Gastrocnemius medialis (tissue), 4 donors: ENCODE measurements at places on chromosomes 12 and 14.

DNA sequence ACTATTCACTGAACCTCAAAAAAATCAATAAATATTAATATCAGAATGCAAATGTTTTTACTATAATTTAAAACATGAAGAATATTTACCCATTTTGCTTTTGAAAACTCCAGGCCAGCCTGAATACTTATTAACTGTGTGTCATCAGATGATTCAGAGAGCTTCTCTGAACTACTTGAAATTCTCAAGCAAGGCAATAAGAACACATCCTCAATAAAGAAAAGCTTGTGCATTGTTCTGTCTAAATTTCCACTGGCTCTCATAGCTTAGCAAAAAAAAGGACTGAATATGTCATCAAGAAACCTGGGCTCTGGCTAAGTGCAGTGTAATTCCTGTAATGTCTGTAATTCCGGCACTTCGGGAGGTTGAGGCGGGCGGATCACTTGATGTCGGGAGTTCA lies 194.1 kb downstream of the BTG1 start:
- DNase-seq: no peak

- DNase-seq: no peak
Measured at GRCh38 chr14:63800651-63801375, 52.0 kb upstream of the SYNE2 start.

- peak; percentile 68 for DNase-seq
Measured at GRCh38 chr14:60642270-60643140, 6.8 kb downstream of the SIX1 start.

DNA sequence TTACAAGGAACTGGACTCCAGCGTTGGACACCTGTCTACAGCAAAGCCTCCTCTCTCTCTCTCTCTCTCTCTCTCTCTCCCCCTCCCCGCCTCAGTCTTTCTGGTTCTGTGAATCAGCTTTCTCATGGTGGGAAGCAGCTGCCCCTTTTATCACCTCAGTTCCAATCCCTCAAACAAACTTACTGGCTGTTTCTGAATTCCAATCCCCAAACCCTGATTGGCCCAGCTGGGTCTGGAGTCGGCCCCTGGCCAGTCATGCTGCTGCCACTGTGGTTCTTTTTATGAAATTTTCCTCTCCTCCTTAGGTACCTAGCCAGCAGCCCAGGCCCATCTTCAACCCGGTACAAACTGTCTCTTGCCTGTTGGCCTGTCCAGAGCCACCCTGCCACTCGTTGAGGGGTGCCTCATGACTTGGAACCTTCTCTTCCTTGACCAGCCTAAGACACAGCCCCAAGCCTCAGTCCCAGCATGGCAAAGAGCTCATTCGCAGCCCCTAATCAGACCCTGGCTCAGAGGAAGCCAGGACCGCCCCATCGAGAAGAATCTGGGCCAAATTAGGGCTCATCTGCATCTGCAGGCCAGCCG lies 9.4 kb upstream of the MORN3 start:
- no peak for DNase-seq

DNA sequence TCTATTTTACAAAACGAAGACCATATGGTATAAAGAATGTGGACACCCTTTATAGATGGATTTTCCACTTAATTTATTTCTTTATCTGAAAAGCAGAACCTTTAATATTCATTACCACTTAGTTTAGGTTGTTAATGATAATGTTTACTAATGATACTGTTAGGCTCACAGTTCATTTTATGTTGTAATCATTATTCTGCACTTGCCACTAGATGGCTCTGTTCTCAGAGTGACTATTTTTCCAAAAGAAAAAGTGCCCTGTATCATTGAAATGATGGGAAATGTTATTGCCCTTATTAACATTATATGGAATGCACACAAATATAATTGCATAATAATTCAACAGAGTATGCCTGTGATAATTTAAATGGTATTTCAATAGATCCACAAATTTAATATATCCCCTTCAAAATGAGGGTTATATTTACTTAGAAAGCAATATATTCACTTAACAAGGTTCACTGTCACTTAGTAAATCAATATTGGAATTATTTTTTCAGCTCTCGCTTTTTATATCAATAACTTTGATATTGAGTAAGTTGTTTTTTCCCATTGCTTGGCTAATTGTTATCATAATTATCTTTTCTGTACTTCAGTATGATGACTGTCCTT lies 95.7 kb downstream of the PDE3A start:
- no peak for DNase-seq

GRCh38 chr12:53050426-53051057 lies 677 bp downstream of the TNS2 start:
- no peak for DNase-seq

GRCh38 chr12:93805736-93806141 lies 128.6 kb downstream of the CRADD start:
- DNase-seq: no peak

GRCh38 chr12:105275997-105276733 lies 40.2 kb upstream of the APPL2 start:
- DNase-seq: no peak

GRCh38 chr14:101810897-101811621 lies 49.5 kb downstream of the PPP2R5C start:
- DNase-seq: no peak

- DNase-seq: no peak
Measured at GRCh38 chr12:57765003-57765697, 1.7 kb downstream of the CYP27B1 start.

DNA sequence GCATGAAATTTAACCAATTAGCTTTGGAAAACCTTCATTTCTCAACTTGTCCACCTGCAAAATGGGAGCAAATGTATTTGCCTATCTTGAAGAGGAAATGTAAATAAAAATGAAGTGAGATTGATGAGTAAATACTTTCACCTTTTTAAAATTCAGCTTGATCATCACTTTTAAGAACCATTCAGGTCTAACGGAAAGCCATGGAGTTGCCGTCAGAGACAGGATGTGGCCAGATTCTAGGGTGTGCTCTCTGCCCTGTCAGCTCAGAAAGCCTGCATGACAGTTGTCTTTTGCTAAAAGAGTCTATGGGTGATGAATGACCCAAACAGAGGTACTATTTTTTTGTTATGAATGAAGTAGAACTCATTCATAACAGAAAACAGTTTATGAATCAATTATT lies 104.3 kb upstream of the SLC35F4 start:
- no peak for DNase-seq

DNA sequence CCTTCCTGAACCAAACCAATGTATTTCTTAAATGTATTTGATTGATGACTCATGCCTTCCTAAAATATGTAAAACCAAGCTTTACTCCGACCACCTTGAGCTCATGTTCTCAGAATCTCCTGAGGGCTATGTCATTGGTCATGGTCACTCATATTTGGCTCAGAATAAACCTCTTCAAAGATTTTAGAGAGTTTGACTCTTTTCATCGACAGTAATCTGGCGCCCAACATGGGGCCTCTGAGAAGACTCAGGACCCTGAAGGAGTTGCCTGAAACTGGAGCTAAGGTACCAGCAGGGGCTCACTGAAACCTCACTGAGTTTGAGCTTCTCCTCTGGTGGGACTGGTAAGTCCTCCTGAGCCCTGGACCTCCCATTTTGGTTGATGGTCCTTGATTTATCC lies 17.2 kb upstream of the PSMC1 start:
- DNase-seq: no peak

DNA sequence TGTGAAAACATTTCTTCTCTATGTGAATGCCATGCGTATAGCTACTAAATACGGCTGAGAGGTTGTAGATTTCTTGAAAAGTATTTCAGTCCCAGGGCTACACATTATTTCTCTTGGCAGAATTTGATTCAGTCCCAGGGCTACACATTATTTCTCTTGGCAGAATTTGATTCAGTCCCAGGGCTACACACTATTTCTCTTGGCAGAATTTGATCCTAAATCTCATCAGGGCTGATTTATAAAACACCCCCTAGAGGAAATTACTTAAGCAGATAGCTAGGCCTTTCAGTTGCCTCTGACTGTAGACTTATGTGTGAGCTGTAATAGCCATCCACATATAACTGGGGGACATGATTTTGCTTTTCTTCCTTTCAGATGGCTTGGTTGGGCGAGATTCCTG lies 50.4 kb downstream of the AK7 start:
- no peak for DNase-seq

- DNase-seq: no peak
Measured at GRCh38 chr12:123092866-123093265, 58.0 kb downstream of the PITPNM2 start.

DNA sequence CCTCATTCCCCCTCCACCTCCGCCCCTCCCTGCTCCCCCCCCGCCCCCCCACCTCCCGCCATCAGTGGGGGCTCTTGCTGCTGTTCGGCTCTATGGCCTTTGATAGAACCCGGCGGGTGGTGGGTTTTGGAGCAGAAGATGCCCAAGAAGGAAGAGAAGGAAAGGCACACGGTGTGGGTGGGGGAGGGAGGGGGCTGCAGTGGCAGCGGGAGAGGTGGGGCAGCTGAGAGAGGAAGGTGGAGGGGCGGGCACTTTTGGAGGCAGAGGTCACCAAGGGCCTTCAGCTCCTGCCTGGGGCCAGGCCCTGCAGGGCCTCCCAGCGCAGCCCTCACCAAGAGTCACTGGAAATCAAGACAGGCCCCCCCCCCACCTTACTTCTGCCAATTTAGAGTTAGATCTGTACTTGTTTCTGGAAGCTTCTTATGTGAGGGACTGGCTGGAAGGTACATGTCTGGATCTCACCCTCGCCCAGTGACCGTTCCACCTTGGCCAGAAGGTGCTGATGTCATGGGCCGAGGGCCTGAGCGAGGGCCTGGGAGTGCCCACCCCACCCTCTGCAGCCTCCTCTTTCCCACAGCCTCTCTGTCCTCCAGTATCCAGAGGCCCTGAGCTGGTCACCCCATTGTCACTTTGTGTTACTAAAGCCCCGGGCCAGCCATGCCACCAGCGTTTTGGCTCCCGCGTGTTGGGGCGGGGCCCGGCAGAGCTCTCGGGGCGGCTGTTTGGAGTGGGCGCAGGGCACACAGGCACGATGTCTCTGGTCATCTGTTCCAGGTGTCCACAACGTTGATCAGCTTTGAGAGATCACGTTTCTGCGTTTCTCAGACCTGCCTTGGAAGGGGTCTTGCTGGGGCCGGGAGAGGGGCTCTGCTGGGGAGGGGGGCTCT lies 153.9 kb downstream of the KIF26A start:
- DNase-seq: no peak

GRCh38 chr14:103556946-103557758 lies 5.3 kb downstream of the BAG5 start:
- no peak for DNase-seq

DNA sequence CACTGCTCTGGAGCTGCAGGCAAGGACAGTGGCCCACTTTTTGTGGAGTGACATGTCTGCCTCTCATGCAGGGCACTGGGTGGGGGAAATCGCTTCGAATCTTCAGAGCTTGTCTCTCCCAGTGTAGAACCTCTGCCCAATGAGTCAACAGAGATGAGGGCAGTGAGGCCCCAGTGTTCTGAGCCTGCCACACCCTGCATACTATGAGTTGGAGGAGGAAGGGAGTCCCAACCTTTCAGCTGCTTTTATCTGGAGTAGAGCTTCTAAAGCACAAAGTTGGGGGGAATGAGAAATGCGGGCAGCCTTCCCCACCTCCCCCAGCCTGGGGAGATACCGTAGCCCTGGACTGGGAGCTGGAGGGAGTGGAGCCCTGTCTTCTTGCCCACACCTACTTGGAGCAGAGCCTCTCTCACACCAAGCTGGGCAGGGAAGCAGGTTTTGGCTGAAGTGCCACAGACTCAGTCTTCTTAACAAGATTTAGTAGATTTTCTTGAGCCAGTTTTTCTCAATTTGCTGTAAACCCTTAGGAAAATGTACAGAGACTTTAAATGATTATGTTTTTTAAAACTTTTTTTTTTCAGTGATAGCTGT lies 159.1 kb downstream of the ADGRD1 start:
- DNase-seq: no peak

GRCh38 chr14:50360851-50361250 lies 35.8 kb downstream of the CDKL1 start:
- no peak for DNase-seq

DNA sequence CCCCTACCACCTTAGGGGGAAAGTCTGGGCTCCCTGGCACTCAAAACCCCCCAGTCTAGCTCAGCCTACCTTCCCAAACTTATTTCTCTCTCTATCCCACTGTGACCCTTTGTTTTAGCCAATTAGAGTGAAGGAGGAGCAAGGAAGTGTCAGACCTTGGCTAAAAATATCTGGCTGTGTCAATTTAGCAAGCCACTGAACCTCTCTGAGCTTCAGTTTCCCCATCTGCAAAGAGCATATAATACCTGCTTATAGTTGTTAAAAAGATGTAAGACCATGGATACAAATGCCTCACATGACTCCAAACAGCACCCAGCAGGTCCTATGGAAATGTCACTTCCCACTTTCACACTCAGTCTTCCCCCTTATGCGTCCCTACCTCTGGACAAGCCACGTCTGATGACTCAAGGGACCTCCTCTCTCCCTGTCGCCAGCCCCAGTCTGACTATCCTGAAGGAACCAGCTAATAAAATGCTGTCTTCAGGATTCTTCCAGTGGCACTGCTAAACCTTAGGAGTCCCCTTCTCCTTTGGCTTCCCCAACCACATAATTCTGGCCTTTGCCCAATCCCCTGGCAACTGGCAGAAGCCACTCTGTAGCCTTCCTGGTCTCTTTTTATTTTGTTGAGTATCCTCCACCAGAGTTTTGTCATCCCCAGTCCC lies 19.3 kb downstream of the FOXN3 start:
- DNase-seq: no peak

DNA sequence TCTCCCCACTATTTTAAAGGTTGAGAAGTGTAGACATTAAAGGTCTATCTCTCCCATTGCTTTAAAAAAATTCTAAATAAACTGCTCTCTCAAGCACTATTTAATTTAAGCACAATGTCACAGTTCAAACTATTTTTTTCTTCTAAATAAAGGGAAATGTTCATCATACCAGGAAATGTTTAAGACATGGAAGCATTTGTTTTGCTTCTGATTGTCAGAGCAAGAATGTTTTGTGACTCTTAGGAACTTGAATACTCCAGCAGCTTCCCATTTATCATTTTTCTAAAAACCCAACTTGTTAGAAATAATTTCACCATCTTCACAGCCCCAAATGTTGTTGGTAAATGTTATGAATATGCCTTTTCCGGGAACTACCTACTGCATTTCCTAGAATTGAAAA lies 121.8 kb upstream of the NTF3 start:
- no peak for DNase-seq

DNA sequence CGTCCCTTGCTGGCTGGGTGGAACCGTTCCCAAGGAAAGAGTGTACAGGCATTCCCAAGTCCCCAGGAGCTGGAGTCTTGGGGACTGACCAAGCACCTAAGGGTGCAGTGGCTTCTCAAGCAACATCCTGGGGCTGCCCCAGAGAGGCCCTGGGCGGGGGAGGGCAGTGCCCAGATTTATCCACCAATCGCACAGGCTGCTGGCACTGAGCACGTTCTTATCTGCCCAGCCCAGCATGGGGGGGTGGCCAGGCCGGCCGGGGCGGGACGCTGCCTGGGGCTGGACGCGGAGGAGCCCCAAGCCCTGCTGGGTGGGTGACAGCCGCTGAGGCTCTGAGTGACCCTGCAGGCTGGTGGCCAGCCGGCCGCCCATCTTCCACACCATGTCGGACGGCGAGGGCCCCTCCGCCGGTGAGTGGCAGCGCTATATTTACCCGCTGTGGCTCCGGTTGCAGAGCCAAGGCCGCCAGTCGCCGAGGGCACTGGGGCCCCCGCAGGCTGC lies 53.4 kb downstream of the CYP46A1 start:
- DNase-seq: peak; percentile 54

- DNase-seq: no peak
Measured at GRCh38 chr14:51604073-51604472, 47.6 kb upstream of the FRMD6 start.
